ENCODE measurements at places on chromosomes 6 and 20. TPM values are rescaled to one million over a fixed set of nuclear protein-coding genes. Genes with fewer than 3 reads are reported as not detected.

DNA sequence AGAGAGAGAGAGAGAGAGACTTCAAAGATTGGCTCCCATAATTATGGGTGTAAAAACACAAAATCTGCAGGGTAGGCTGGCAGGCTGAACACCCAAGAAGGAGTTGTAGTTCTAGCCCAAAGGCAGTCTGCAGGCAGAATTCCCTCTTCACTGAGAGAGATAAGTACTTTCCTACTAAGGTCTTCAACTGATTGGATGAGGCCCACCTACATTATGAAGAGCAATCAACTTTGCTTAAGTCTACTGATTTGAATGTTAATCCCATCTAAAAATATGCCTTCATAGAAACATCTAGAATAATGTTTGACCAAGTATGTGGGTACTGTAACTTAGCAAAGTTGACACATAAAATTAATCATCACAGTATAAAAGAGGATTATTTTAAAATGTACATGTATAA lies 949.7 kb downstream of the HACE1 start:
- no peaks in the 10 kb centered on the region for H3K36me3 ChIP-seq
- no peak overlapping the region for H3K27ac ChIP-seq
- no peaks in the 10 kb centered on the region for H3K27me3 ChIP-seq
- no peak overlapping the region for H3K4me3 ChIP-seq
- no peak for DNase-seq
- no peaks in the 10 kb centered on the region for H3K4me1 ChIP-seq

GRCh38 chr6:155443168-155443567 lies 12.5 kb downstream of the NOX3 start:
- no peak for DNase-seq
- no peaks in the 10 kb centered on the region for H3K27me3 ChIP-seq
- no peak overlapping the region for H3K4me3 ChIP-seq
- no peak overlapping the region for H3K27ac ChIP-seq
- H3K4me1 ChIP-seq = no peaks in the 10 kb centered on the region

- H3K27me3 ChIP-seq = no peaks in the 10 kb centered on the region
- no peak overlapping the region for H3K4me3 ChIP-seq
- H3K36me3 ChIP-seq = no peaks in the 10 kb centered on the region
- no peak overlapping the region for H3K27ac ChIP-seq
Observed at GRCh38 chr6:66369407-66369806, 662.4 kb upstream of the EYS start.

MEI4 gene
- not detected for polyA plus RNA-seq

DNA sequence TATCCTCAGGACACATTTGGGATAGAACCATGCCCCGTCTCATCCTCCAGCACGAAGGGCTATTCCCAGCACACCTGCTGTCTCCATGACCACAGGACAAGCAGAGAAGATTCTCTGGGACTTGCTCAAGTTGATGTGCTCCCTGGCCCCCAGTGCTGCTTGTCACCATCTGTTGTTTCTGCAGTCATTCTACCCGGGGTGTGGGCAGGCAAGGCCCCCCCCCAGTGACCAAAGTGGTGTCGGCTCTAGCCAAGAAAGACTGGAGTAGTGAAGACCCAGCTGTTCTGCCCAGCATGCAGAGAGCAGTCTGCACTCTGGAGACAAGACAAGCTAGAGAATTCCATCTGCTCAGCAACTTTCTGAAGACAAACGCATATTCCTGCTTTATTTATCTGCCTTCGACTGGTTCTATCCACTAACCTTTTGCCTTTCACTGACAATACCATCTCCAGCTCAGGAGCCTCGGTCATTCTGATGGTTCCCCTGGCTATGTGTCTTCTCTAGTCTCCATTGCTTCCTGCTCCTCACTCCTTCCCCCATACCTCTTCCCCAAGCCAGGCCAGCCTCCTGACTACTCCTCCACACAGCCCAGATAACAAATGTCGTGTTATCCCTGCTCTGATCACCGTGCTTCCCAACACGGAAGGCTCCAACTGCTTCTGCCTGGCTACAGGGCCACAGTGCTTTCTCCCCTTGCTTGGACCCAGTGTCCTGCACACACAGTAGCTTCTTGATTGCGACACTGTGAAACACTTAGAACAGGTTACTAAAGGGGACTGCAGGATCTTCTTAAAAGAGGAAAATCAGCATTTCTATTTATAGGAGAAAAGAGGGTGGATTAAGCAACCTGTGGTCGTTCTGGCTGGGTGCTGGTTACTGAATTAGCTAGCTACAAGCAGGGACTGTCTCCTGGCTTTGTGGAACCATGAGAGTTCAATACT lies 86.7 kb upstream of the EMILIN3 start:
- H3K4me3 ChIP-seq = no peak overlapping the region
- no peaks in the 10 kb centered on the region for H3K27me3 ChIP-seq
- no peaks in the 10 kb centered on the region for H3K4me1 ChIP-seq
- no peak for DNase-seq

DNA sequence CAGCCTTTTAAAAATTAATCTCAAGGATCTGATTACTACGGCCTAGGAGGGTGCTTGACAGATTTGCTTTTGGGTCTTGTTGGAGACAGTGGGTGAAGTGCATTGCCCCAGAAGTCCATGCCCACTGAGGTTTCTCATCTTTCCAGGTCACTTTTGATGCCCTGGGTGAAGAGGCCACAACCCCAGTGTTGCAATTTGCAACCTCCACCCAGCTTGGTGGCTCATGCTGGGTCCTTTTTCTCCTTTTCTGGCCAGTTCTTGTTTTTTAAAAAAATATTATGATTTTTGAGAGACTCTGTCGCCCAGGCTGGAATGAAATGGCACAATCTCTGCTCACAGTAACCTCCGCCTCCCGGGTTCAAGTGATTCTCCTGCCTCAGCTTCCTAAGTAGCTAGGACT lies 9.4 kb downstream of the STX11 start:
- no peaks in the 10 kb centered on the region for H3K4me1 ChIP-seq
- no peaks in the 10 kb centered on the region for H3K27me3 ChIP-seq
- H3K4me3 ChIP-seq = no peak overlapping the region

- DNase-seq = no peak
- no peak overlapping the region for H3K4me3 ChIP-seq
- H3K36me3 ChIP-seq = peaks cover under 1% of the 10 kb centered on the region
- no peaks in the 10 kb centered on the region for H3K27me3 ChIP-seq
- H3K27ac ChIP-seq = no peak overlapping the region
- H3K4me1 ChIP-seq = peaks cover 14% of the 10 kb centered on the region
Observed at GRCh38 chr6:16511040-16511660, 250.1 kb downstream of the ATXN1 start.

GRCh38 chr6:108592371-108593337 lies 31.9 kb downstream of the FOXO3 start:
- no peaks in the 10 kb centered on the region for H3K27me3 ChIP-seq
- H3K36me3 ChIP-seq = no peaks in the 10 kb centered on the region
- H3K4me1 ChIP-seq = peaks cover 26% of the 10 kb centered on the region

PTCRA gene
- polyA plus RNA-seq = not detected

PRRT1 gene
- 6.2 TPM for polyA plus RNA-seq

- H3K4me3 ChIP-seq = no peak overlapping the region
- no peaks in the 10 kb centered on the region for H3K36me3 ChIP-seq
- H3K4me1 ChIP-seq = no peaks in the 10 kb centered on the region
- H3K27ac ChIP-seq = no peak overlapping the region
- no peaks in the 10 kb centered on the region for H3K27me3 ChIP-seq
- DNase-seq = no peak
Observed at GRCh38 chr6:40719671-40720374, 132.7 kb upstream of the LRFN2 start.

RAET1L gene
- not detected for polyA plus RNA-seq

GRCh38 chr6:148392671-148393070 lies 50.0 kb downstream of the SASH1 start:
- no peak overlapping the region for H3K27ac ChIP-seq
- no peaks in the 10 kb centered on the region for H3K36me3 ChIP-seq
- no peaks in the 10 kb centered on the region for H3K4me1 ChIP-seq
- DNase-seq = no peak

DNA sequence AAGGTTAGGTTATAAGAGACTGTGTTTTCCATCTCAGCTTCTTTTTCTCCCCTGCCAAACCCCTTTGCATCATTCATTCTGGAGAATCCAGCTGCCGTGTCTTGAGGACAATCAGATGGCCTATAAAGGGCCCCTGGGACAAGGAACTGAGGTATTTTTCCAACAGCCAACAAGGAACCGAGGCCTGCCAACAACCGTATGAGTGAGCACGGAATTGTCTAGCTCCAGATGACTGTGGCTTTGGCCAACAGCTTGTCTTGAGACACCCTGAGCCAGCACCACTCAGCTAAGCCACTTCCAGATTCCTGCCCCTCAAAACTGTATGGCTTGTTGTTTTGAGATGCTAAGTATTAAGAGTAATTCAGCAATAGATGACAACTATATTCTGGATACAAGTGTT lies 433.7 kb upstream of the HSF2 start:
- no peak overlapping the region for H3K27ac ChIP-seq
- no peaks in the 10 kb centered on the region for H3K36me3 ChIP-seq
- H3K27me3 ChIP-seq = no peaks in the 10 kb centered on the region
- H3K4me1 ChIP-seq = no peaks in the 10 kb centered on the region
- H3K4me3 ChIP-seq = no peak overlapping the region

UST gene
- polyA plus RNA-seq = not detected

GRCh38 chr6:84227044-84227433 lies 404 bp downstream of the CEP162 start:
- no peaks in the 10 kb centered on the region for H3K36me3 ChIP-seq
- no peak for DNase-seq
- no peaks in the 10 kb centered on the region for H3K27me3 ChIP-seq
- peak overlapping the region; percentile 76 for H3K27ac ChIP-seq

LZTS3 gene
- polyA plus RNA-seq = 4.8 TPM

All from naive thymus-derived CD4-positive, alpha-beta T cell (primary cell).